ENCODE measurements at places on chromosomes 3 and 15. TPM values are rescaled to one million over a fixed set of nuclear protein-coding genes. Genes with fewer than 3 reads are reported as not detected.
A peak's percentile ranks its signal among the peaks of the same experiment; 100 is the strongest.

ZPLD1 gene
- polyA plus RNA-seq: not detected

ALG1L2 gene
- 1.3 TPM for polyA plus RNA-seq

CYP11A1 gene
- polyA plus RNA-seq: 1.0 TPM

HTR3E gene
- polyA plus RNA-seq: not detected

DNA sequence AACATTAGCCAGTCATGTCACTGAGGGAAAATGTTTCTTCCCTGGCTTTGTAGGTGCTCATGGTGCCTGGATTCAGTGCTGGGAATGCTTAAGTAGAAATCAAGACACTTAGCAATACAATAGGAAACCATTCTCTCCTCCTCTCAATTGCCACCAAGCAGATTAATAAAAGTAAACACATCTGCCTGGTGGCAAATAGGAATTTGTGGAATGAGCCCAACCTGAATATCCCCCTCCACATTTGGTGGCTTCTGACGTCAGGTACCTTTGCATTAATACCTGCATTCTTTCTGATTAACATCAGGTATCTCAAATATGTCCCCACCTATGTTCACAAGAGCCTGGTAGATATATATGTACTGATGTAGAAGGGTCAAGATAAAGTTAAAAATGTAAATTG lies 42.7 kb downstream of the PPP2R3A start:
- DNase-seq: no peak

GRCh38 chr15:73051807-73052652 lies at the start of gene NEO1:
Gene NEO1 (plus strand): TSS chr15:73052463. CDS start chr15:73052676, 213 bp downstream.
- DNase-seq: peak; percentile 57

Data from forelimb muscle (tissue), 1 donor.